Activated CD8-positive, alpha-beta memory T cell treated with anti-CD3 and anti-CD28 coated beads for 24 hours (primary cell): ENCODE measurements at places on chromosomes 7 and 10.

DNA sequence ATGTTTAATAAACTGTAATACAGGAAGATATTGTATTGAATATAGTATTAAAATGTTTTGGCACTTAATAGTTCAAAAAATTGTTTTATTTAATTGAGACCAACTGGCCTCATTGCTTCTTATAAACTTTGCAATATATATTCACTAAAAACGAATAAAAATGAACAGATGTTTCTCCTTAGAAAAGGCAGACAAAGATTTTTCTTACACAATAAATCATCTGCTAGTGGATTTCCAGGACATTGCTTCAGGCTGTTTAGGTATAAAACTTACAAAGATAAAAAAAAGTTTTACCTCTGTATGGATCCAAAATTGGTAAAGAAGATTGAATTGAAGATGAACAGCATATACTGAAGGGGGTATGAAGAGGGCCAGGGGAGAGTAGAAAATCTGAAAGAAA lies 143.6 kb downstream of the AGMO start:
- no peak for DNase-seq

DNA sequence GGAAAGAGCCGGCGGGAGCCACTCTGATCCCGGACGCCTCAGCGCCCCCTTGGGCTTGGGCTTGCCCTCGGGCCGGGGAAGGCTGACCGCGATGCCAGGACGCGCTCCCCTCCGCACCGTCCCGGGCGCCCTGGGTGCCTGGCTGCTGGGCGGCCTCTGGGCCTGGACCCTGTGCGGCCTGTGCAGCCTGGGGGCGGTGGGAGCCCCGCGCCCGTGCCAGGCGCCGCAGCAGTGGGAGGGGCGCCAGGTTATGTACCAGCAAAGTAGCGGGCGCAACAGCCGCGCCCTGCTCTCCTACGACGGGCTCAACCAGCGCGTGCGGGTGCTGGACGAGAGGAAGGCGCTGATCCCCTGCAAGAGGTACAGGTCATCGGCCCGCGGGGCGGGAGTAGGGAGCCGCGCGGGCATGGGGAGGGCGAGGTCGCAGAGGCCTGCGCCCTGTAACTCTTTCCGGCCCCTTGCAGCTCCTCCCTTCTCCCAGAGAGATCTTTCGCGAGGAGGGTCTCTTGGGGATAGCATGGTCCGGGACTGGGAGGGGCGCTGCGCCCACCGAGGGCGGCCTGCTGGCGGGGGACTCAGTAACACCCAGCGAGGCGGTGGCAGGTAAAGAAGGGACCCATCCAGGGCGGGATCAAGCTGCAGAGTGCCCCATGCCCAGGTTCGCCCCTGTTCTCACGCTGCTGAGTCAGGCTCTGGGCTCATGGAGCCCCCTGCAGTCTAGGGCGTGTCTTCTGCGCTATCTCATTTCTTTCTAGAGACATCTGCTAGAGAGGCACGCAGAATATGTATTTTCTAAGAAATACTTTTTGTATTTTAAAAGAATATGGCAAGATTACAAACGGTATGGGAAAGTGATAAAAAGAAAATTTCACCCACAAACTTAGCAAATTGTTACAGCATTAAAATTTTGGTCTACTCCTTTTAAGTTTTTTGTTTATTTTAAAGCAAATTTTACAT lies 687 bp downstream of the EPDR1 start:
- DNase-seq = peak; percentile 65

GRCh38 chr7:45593877-45594276 lies 19.7 kb downstream of the ADCY1 start:
- peak; percentile 49 for DNase-seq

- no peak for DNase-seq
Measured at GRCh38 chr10:44023517-44023916, 361.4 kb downstream of the CXCL12 start.

- DNase-seq = no peak
Measured at GRCh38 chr7:21160401-21160800, 267.5 kb upstream of the SP4 start.

DNA sequence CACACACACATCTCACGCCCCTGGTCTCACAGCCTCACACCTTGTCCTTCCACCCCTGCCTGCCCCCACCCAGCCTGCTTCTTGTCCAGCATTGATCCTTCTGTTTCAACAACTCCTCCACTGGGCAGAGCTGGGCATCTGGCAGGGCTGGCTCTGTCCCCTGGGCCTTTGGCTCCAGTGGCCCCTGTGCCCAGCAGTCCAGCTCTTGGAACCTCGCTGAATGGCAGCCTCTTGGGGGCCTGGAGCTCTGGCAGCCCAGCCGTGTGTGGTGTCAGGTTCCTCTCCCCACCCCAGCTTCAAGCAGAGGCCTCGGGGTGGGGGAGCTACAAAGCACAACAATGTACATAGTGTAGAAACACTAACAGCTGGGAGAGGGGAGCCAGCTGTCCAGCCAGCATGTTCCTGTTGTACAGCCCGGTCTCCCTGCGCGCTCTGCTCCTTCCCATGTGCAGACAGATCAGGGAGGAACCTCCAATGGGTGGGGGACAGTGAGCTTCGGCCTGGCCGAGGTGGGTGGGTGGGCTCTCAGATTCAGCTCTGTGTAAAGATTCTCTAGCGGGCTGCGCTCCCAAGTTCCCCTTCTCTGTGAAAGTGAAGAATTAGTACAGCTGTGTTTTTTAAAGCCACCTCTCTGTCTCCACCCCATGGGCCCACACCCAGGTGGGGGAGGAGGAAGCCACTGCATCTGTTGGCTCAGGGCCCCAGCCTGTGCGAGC lies 19.4 kb downstream of the ZMIZ2 start:
- no peak for DNase-seq

DNA sequence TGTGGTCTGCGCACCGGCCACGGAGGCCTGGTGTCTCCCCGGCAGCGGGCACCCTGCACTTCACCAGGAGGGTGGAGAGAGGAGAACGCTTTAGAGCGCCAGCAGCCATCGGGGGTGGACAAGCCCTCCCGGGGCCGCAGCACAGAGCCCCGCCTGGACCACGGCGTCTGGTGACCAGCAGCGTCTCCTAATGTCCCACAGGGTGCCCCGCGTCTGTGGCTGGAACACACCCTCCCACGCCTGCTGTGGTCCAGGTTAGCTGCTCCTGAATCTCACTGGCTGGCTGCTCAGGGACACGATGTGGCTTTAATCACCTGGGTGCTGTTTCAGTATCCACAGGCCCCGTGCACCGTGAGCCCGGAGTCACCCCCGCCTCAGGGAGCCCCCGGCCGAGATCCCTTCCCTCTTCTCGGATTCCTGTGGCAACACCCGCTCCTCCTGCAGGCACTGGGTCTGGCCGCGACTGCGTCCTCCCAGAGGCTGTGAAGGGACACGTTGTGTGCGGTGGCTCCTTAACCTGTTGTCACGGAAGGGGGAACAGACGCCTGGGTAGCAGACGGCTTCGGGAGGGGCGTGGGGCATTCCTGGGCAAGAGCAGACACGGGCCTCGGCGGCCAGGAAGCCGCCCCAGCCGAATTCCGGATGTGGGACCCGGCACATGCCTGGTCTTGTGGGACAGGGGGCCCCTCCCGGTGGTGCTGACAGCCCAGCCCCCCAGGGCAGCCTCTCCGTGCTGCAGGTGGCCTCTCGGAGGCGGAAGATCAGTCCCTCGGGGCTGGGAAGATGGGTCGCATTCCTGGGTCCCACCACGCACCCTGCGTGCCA lies 78.9 kb downstream of the FOXL3 start:
- DNase-seq = no peak

GRCh38 chr10:51425431-51425830 lies 274.0 kb downstream of the CSTF2T start:
- DNase-seq = no peak

DNA sequence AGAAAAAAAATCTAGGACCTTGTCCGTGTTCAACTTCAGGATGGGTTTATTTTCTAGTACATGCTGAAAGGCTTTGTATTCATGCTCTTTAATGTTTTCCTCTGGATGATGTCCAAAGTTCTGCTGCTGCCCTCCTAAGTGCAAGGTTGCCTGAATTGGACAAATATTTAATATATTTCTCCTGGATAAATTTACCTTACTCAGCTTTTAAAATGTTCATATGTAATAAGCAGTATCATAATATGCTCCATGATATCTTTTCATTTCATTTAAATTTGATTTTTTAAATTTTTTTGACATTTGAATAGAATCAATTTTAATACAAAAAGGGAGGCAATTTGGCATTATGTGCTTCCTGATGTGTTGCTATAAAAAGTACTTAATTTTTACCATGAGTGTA lies 95.9 kb upstream of the SLC25A13 start:
- DNase-seq = no peak

DNA sequence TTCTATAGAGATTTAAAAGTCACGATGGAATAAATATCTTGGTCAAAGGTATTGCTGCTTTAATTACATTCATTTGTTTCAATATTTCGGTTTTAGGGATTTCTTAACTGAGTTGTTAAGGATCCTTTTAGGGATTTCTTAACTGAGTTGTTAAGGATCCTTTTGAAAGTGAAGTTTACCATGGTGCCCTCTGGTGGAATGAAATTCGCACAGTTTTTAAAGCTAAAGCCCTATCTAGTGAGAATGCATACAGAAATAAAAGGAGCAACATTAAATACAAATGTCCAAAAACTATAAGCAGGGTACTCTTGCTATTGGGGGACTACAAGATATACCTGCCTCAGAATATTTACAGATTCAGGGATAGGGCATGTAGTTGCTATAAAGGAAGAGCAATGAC lies 193.7 kb downstream of the RNLS start:
- DNase-seq = no peak

- DNase-seq = no peak
Measured at GRCh38 chr7:27515933-27516332, 146.8 kb downstream of the HIBADH start.

GRCh38 chr10:70296406-70296899 lies 12.6 kb upstream of the NPFFR1 start:
- DNase-seq = no peak

DNA sequence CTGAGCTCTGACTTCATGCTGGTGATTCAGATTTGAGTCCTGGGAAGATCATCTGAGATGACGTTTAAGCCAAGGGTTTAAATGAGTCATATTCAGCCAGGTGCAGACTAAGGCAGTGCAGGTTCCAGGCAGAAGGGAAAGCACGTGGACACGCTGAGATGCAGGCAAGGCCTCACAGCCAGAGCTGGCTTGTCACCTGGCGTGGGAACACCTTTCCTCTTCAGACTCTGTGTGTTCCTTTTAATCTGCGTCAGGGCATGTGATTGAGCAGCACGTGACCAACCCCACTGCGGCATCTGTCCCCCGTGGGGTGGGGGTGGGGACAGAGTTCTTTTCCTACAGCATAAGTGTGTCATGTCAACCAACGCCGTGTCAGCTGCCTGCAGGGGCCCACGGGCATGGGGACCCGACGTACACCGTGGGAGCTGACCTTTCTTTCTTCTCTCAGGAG lies 10.7 kb upstream of the IDI2 start:
- no peak for DNase-seq

DNA sequence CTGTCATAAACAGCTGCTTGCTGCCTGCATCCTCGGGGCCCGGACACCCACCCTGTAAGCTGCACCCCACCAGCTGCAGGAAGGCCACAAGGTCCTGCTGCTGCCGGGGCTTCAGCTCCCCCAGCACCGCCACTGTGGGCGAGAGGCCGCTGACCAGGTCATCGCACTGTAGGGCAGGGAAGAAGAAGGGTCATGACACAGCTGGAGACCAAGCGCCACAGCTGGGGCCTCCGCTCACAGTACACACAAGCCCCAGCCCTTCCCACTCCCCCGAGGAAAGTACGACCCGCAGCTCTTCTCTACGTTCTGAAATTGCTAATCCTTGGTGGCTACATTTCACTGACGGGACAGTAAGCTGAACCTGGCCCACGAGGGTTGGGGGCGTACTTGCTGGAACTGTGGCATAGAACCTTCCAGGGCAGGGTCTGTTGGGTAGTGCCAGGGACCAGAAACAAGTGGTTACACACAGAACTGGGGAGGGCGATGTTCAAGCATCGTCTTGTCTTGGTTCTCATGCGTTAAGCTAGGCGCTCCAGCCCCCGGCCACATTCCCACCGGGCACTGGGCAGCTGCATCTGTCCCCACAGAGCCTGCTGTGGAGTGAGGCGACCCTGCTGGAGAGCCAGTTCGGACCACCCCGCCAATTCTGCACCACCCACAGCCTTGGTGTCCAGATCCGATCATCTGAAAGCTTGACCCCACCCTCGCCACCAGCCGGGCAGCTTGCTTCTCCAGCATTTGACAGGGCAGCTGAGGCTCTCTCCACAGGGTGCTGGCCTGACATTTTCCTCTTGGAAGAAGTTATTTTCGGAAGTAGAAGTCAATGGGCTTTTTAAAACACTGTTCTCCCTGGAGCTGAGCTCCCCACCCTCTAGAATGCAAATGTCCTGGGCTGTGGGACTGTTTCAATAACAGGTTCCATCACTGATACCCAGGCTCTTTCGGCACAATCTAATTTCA lies 50.8 kb downstream of the GSDME start:
- no peak for DNase-seq

GRCh38 chr10:113126229-113127201 lies 176.5 kb downstream of the TCF7L2 start:
- peak; percentile 71 for DNase-seq

DNA sequence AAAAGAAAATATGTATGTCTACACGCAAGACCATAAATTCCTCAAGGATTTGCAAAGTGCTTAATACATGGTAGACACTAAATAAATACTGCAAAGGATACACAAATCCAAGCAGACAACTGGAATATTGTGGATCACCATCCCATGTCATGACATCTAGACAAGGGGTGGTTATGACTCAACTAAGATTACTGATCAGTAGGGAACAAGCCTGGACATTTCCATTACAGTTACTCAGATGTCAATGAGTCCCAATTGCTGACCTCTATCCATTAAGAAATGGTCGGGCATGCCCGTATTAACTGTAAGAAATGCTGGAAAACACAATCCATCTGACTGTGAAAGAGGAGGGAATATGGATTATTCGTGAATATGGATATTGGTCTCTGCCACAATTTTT lies 27.6 kb upstream of the RUFY2 start:
- DNase-seq = no peak

DNA sequence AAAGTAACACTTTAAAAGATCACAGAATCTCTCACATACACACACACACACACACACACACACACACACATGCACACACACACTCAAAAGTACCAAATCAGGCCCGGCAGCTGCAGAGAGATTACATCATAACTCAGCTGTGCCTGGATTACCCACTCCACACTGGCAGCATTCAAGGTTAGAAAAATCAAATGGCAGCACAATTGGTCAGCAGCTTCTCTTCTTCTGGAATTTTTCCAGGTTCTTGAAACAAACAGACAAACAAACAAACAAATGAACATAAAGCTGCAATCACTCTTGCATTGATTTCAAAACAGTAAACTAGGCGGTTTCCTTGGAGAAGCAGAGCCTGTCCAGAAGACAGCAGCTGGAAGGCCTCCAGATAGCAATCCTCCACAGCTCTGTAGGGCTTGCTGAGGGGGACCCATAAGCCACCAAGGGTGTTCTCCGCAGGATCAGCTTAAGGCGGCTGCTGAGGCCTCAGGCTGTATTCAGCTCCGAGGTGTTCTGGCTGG lies 24.5 kb upstream of the FAM133B start:
- no peak for DNase-seq

GRCh38 chr7:138243430-138243829 lies 167.2 kb downstream of the AKR1D1 start:
- no peak for DNase-seq

DNA sequence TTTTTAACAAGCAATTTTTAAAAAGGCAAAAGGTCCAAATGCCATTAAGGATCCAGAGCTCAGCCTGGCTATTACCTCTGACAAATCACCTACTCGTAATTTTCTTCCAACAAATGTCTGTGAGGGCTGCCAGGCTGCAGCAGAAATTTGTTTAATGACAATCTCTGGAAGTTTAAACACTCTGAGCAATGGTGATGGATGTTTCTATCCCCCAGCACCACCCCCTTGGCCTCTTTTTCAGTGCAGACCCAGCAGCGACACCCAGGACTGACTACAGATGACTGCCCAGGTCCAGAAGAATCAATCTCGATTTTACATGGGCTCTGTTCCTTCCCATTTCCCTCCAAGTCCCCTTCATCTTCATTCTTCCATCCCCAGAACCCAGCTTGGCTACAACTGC lies 201.4 kb upstream of the AOAH start:
- no peak for DNase-seq
